Stimulated activated naive B cell treated with anti-CD40 and anti-IgM and Interleukin-4, amounts not matched to agents 10 μg/mL and 1 μg/mL and 100 μg/mL, for 72 hours (primary cell): ENCODE measurements at places on chromosomes 2 and 18.
A peak's percentile ranks its signal among the peaks of the same experiment; 100 is the strongest.

GRCh38 chr2:146709004-146709403 is 1135.8 kb upstream of the ACVR2A start:
- no peaks in the 10 kb centered on the region for H3K27me3 ChIP-seq
- H3K4me1 ChIP-seq: no peaks in the 10 kb centered on the region
- no peaks in the 10 kb centered on the region for H3K36me3 ChIP-seq

GRCh38 chr2:203799908-203800307 is 67.7 kb upstream of the CTLA4 start:
- H3K36me3 ChIP-seq: peaks cover 2% of the 10 kb centered on the region
- peak; percentile 35 for DNase-seq
- no peak overlapping the region for H3K4me3 ChIP-seq
- no peak overlapping the region for H3K27ac ChIP-seq
- H3K4me1 ChIP-seq: peaks cover 15% of the 10 kb centered on the region
- H3K27me3 ChIP-seq: peaks cover 34% of the 10 kb centered on the region

GRCh38 chr2:202378001-202378400 is 1.9 kb downstream of the BMPR2 start:
- no peaks in the 10 kb centered on the region for H3K27me3 ChIP-seq
- no peak for DNase-seq
- H3K27ac ChIP-seq: no peak overlapping the region
- H3K4me3 ChIP-seq: peak overlapping the region; percentile 97

DNA sequence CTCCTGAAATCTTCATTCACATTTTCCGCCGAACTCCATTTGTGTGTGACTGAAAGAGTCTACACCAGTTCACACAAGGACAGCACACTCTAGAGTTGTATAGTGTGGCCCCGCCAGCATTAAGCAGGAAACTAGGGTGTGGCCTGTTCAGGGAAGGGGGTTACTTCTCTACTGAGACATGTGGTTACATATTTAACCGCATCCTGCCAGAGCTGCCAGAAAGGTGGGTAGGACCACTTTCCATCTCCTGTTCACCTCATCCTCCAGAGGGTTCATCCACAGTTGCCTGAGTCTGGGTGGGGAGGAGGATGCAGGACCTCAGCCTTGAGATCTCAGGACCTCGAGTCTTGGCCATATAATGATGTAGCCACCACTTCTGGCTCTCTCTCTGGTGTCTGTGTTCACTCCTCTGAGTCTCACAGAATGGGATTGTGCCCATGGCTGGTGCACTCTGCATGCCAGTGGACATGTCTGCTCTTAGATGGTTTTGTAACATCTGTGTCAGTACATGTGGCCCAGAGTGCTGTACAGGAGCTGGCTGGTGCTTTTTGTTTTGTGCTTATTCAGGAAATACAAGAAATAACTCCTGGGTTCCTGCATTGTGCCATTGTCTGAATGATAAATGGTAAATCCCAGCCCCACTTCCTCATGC is 7.7 kb upstream of the SP140L start:
- peak overlapping the region; percentile 42 for H3K4me3 ChIP-seq
- H3K36me3 ChIP-seq: peaks cover 89% of the 10 kb centered on the region
- peaks cover 52% of the 10 kb centered on the region for H3K4me1 ChIP-seq

DNA sequence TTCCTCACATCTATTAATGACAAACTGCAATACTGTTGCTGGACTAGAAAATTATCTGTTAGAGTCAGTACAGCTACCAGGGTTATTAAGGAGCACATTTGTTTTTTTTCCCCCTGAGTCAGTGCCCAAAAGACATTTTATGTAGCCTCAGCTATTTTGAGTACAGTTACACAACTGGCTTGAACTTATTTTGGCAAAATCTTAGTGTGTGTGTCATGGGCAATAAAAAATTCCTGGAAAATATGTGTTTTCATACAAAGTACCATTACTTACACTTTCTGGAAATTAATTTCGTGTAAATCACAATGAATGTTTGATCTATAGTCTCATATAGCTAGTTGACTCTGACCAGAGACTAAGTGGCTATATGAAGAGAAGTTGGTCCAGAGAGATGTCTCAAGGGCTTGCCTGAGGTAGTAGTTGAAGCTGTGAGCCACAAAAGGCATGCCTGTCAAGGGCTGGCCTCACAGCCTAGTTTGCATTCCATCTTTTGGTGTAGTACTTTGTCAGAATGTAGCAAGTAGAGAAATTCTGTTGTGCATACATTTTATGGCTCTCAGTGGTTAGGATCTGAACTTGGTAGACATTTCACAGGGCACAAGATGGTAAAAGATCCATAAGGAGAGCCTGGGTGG is 283.4 kb downstream of the MTX2 start:
- no peak overlapping the region for H3K4me3 ChIP-seq
- no peak overlapping the region for H3K27ac ChIP-seq
- peaks cover 10% of the 10 kb centered on the region for H3K4me1 ChIP-seq
- H3K27me3 ChIP-seq: peaks cover 23% of the 10 kb centered on the region
- H3K36me3 ChIP-seq: no peaks in the 10 kb centered on the region
- DNase-seq: no peak

- peak; percentile 9 for DNase-seq
- peaks cover 28% of the 10 kb centered on the region for H3K27me3 ChIP-seq
- H3K4me1 ChIP-seq: peaks cover 12% of the 10 kb centered on the region
- peaks cover 4% of the 10 kb centered on the region for H3K36me3 ChIP-seq
- H3K4me3 ChIP-seq: peak overlapping the region; percentile 80
Observed at GRCh38 chr2:173355132-173355865, 627 bp downstream of the CDCA7 start.

DNA sequence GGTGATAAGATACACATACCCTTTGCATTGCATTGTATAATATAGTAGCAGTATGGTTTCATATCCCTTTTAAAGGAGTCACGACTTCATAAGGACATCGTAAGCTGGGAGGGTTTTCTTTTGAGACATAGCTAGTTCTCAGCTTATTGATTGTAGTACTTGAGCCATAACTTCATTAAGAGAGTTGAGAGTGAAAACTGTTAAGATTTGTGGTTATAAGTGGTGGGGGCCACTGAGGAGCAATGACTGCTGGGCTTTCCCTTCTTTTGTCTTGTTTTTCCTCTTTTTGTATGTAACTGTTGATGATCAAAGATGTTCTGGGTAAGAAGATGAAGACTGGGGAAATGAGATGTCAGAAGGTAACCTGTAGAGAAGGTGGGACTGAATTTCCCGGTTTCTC is 11.0 kb downstream of the EIF5B start:
- H3K27ac ChIP-seq: peak overlapping the region; percentile 42
- peak overlapping the region; percentile 17 for H3K4me3 ChIP-seq
- H3K36me3 ChIP-seq: peaks cover 8% of the 10 kb centered on the region
- DNase-seq: no peak
- peaks cover 78% of the 10 kb centered on the region for H3K4me1 ChIP-seq
- H3K27me3 ChIP-seq: no peaks in the 10 kb centered on the region

GRCh38 chr2:109699646-109700045 is 85.5 kb downstream of the SOWAHC start:
- no peaks in the 10 kb centered on the region for H3K36me3 ChIP-seq
- H3K4me3 ChIP-seq: no peak overlapping the region
- no peaks in the 10 kb centered on the region for H3K4me1 ChIP-seq

DNA sequence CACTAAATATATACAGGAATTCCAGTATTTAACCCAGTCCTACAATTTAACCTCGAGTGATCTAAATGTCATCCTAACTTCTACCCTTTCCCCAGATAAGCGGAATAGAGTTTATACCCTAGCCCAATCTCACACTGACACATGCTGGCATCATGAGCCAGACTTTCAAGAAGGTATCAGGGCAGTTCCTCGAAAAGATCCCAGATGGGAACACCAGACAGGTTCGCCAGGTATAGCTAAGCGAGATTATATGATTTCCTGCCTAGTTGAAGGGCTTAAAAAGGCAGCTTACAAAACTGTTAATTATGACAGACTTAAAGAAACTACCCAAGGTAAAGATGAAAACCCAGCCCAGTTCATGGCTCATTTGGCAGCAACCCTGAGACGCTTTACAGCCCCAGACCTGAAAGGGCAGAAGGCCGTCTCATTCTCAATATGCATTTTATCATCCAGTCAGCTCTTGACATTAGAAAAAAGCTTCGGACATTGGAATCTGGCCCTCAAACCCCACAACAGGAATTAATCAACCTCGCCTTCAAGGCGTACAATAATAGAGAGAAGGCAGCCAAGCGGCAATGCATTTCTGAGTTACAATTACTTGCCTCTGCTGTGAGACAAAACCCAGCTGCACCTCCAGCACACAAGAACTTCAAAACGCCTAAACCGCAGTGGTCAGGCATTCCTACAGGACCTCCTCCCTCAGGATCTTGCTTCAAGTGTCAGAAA is 668.2 kb upstream of the PKDCC start:
- H3K4me1 ChIP-seq: no peaks in the 10 kb centered on the region
- no peak overlapping the region for H3K27ac ChIP-seq
- H3K36me3 ChIP-seq: no peaks in the 10 kb centered on the region
- H3K27me3 ChIP-seq: no peaks in the 10 kb centered on the region
- H3K4me3 ChIP-seq: no peak overlapping the region

DNA sequence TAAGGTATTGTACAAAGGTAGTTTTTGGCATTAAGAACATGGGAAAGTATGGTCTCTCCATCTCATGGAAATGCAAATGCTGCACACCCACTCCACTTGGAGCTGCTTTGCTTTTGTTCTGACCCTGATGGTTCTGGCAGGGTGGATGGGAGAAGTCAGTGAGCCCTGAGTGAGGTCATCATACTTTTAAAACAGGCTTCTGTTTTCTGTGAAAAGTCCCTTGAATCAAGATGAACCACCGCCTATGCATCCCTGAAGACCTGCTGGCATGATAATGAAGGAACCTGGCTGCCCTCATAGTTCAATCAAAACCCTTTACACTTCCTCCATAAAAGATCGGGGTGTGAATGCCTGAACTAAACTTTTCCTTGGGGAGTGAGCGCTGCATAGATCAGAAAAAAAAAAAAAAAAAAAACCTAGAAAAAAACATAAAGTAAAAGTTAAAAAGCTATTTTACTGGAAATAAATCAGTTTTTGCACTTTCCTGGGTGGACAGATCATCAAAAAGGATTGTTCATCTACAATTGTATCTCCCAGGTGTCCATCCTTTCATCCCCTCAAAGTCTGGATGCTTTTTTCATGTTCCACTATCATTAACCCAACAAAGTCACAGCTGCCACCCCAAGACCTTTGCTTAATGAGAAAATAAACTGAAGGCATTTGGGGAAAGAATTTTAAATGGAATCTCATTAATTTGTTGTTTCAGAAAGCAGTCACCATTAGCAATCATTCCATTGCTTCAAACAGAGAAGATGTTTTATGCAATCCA is 728.1 kb upstream of the DDX18 start:
- DNase-seq: no peak
- no peak overlapping the region for H3K4me3 ChIP-seq
- H3K27me3 ChIP-seq: no peaks in the 10 kb centered on the region
- H3K4me1 ChIP-seq: no peaks in the 10 kb centered on the region

DNA sequence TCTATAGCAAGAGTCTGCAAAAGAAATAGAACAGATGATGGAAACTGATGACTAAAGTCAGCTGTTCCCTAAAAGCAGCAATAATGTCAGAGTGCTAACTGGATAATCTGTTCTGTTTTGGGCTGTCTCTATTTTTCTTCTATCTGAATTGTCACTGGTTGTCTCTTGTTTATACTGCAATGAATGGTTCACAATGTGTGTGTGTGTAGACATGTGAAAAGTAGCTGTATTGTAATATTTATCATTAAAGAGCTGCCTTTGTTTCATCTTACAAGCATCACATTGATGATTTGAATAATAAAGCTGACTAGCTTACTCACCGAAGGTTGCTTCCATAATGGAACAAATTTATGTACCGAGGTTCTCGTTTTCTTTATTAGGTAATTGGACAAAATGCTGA is 456.0 kb upstream of the ZEB2 start:
- H3K27me3 ChIP-seq: no peaks in the 10 kb centered on the region
- no peaks in the 10 kb centered on the region for H3K4me1 ChIP-seq
- H3K27ac ChIP-seq: no peak overlapping the region
- no peak for DNase-seq
